ENCODE measurements at places on chromosomes 3 and 15.

- DNase-seq, result no peak
Observed at GRCh38 chr3:139295040-139295439, 48.8 kb upstream of the MRPS22 start.

DNA sequence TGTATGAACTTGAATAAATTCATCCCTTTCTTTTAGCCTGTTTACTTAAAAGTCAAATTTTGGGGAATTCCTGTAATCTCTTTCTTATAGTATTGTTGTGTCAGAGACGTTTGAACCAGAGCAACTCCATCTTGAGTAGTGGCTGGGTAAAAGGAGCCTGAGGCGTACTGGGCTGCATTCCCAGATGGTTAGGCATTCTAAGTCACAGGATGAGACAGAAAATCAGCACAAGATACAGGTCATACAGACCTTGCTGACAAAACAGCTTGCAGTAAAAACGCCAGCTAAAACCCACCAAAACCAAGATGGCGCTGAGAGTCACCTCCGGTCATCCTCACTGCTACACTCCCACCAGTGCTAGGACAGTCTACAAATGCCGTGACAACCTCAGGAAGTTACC is 94.5 kb downstream of the P3H2 start:
- no peak for DNase-seq

GRCh38 chr3:44110648-44111047 is 131.0 kb upstream of the TOPAZ1 start:
- no peak for DNase-seq

GRCh38 chr15:78684657-78685056 is 43.6 kb upstream of the CHRNB4 start:
- no peak for DNase-seq

DNA sequence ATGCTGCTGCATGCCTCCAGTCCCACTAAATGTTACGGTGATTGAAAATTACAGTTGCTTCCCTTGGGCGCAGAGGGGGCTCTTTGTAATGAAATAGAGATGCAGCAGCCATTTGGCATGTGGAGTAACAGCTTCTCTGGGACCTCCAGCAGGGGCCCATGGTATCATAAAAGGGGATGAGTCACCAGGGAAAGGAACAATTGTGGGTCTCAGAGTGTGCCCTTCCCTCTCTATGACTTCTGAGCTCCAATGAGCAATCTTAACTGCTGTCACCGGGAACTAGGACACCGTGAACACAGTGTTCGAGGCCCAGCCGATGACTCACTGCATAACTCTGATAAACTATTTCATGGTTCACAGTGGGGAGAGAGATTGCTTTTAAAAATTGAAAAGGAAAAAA is 164.8 kb upstream of the NUDT16 start:
- DNase-seq, result no peak

- no peak for DNase-seq
Observed at GRCh38 chr3:59380146-59380545, 330.3 kb upstream of the CFAP20DC start.

GRCh38 chr3:7697548-7697947 is 804.1 kb upstream of the LMCD1 start:
- DNase-seq, result no peak

- no peak for DNase-seq
Observed at GRCh38 chr15:84821501-84822021, 4.4 kb downstream of the ALPK3 start.

DNA sequence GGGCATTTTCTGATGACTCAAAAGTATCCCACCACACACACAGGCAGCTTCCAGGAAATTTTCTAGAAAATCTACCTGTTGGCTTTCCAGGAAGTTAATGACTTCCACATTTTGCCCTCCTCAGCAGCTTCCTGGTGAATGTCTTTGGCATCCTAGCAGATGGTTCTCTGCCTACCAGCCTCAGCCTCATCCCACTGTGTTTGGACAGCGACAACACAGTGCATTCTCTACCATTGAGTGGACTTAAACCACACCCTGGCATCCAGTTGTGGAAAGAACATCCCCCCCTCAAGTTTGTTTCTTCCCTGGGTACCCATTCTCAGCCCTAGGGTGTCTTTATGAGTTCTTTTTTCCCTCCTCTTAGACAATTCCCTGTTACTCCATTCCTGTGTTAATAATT is 50.8 kb upstream of the GADL1 start:
- no peak for DNase-seq

DNA sequence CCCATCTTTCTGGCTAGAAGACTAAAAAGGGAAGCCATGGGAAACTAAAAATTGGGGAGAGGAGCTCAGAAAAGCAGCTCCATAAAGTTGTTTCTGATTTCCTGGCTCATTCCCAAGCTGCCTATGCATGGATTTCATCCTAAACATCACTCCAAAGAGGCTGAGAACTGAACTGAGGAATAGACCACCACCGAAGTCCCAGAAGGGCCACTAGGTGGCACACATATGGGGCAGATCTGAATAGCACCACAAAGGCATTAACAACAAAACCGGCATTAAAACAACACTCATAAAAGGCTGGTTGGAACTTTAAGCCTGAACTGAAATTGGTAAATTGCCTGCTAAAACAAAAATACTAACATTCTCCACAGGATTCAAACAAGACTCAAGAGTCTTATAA is 106.3 kb downstream of the PLD1 start:
- DNase-seq, result no peak

- no peak for DNase-seq
Observed at GRCh38 chr3:123521179-123521969, 63.5 kb downstream of the HACD2 start.

GRCh38 chr3:54133196-54133595 is 10.8 kb downstream of the CACNA2D3 start:
- DNase-seq, result no peak

DNA sequence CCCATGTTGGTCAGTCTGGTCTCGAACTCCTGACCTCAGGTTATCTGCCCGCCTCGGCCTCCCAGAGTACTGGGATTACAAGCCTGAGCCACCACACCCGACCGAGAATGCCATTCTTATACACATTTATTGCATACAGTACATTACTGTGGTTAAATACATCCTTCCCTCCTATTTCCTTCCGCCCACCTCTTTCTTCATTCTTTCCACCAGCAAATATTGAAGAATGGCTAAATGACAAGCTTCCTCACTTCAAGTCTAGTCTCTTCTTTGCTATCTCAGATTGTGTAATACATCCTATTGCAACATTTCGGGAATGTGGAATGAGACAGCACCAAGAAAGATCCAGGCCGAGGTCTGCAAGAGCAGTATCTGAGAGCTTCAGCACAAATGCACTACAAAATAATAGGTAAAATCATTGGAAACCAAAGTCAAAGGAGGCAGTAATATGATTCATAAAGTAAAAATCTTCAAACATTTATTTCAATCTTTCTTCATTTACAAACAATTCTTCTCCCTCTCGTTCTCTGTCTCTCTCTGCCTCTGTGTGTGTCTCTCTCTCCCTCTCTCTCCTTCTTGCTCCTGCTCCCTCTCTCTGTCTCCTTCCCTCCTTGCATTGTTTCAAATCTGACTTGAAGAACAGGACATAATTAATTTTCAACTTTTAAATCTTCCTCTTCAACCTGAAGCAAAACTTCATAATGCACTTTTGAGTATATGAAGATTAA is 94.7 kb upstream of the TGFBR2 start:
- DNase-seq, result no peak

- no peak for DNase-seq
Observed at GRCh38 chr3:133829310-133829707, 23.7 kb downstream of the SRPRB start.

GRCh38 chr15:68578980-68579935 is at the start of gene CORO2B:
Gene CORO2B, plus strand, starts transcription at chr15:68578993. Its CDS starts 270 bp downstream, at chr15:68579263.
- no peak for DNase-seq

GRCh38 chr15:32784581-32784980 is 66.8 kb downstream of the GREM1 start:
- DNase-seq, result no peak

GRCh38 chr3:69435274-69436265 is 49.7 kb upstream of the FRMD4B start:
- no peak for DNase-seq

GRCh38 chr3:129424185-129424841 is 4.1 kb downstream of the EFCAB12 start:
- no peak for DNase-seq

- no peak for DNase-seq
Observed at GRCh38 chr3:48026098-48026497, 9.9 kb upstream of the MAP4 start.

DNA sequence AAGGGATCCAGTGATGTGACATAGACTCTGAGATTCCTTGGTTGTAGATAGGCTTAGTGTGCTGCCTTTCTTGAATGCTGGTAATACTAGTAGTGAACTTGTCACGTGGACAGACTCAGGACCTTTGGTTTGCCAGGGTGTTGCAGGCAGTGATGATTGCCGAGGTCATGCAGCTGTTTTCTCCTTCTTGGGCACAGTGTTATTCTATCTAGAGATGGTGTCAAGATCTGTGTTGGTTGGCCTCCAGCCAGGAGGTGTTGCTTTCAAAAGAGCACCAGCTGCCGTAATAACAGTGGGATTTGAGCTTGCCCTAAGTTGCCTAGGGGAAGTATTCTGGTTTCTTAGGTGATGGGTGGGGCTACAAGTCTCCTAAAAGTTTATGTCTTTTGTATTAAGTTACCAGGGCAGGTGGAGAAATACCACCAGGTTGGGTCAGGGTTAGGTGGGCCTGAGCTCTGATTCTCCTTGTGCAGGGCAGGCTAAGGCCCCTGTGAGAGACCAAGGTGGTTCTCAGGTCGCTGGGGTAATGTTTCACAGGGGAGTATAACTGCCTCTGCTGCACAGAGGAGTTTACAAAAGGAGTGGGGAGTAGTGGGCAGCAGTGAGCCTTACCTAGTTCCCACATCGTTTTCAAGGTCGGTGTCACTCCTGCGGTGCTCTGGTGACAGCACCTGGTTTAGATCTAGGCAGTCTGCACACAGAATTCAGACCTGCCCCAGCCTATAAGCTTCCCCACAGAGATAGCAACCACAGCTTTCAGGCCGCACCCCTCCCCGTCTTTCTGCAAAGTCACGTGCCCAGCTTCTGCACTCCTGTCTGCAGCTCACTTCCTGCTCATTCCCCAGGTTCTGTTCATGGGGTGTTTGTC is 350.3 kb downstream of the DOCK3 start:
- DNase-seq, result no peak

DNA sequence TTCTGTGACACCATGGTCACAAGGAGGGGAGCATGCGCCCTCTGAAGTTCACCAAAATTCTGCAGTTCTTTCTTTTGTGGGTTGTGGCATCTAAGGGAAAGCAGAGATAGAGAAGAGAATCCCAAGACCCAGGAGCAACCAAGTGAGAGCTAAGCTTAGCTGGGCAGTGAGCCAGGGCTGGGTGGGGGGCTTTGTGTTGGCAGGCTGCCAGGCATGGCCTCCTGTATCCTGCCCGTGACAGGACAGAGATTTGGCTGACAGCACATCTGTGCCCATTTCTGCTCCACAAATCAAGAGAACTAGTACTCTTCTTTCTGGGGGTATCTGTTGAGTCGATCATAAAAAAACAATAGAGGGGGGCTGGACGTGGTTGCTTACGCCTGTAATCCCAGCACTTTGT is 66.2 kb downstream of the NMNAT3 start:
- no peak for DNase-seq

GRCh38 chr15:101252836-101253235 is 988 bp upstream of the CHSY1 start:
- DNase-seq, result no peak

GRCh38 chr15:57667171-57667849 is 39.2 kb upstream of the POLR2M start:
- DNase-seq, result no peak

DNA sequence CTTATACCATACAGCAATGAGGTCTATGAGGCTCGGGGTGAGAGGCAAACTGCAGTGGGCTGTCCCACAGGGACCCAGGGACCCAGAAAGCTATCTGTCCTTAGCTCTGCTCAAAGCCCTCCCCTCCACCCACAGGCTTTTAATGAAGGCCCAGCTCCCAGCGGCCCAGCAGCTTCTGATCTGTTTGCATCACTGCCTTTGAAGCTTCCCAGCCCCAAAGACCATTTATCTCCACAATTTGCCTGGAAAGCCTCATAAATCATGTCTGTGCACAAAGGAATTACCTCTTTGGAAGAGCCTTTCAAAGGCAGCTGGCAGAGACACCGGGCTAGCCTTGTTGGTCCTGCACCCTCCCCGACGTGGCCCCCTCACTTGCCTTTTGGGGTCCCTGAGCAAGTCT is 123.9 kb downstream of the RAB11A start:
- no peak for DNase-seq

- no peak for DNase-seq
Observed at GRCh38 chr3:94272016-94272415, 209.2 kb downstream of the NSUN3 start.

GRCh38 chr15:44147636-44148035 is 47.4 kb downstream of the FRMD5 start:
- DNase-seq, result no peak

DNA sequence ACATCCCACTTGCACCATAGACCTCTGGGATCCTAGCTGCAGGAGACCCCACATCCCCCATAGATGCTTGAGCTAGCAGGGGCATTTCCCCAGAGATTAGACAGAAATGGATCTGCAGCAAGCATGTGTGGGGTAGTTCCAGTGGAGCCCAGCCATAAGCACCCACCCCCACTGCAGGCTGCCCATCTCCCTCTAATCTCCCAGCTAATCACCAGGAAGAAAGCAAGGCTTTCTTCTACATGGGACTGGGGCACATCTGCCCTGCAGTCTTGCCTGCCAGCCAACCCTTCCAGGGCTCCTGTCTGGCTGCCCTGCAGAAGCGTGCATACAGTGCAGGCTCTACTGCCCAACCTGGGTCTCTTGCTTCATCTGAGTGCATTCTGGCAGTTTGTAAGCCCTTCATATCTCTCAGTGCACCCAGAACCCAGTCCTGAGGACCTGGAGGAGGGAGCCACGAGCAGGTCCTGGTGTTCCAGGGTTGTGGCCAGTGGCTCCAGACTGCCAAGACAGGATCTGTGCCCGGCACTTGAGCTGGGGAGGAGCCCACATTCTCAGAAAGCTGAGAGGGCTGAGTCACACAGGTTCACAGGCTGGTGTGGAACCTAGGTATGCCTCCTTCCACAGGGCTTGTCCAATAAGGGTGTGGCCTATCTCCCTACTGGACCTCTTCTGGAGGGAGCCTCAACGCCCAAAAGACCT is 49.9 kb upstream of the IGSF11 start:
- no peak for DNase-seq

DNA sequence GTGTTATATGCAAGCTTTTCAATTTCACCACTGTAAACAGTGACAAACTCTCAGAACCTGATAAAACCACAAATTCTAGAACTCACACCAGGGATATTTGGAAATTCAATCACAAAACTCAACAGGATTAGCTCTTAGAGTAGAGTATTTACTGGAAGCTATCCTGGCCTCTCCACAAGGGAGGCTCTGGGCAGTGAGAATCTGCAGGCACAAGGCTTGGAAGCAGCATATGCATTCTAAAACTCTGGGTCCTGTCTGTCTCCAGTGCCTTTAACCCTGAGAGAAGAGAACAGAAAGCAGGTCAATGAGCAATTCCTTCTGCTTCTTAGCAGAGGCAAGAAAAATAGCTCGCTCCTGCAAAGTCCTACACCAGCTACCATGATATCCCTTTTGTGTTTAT is 23.4 kb downstream of the PLSCR4 start:
- DNase-seq, result no peak

- DNase-seq, result no peak
Observed at GRCh38 chr15:43286074-43286473, 19.3 kb upstream of the TGM5 start.
